Activated CD4-positive, alpha-beta T cell treated with anti-CD3 and anti-CD28 coated beads for 1 hour (primary cell): ENCODE measurements at places on chromosomes 11 and 22.

DNA sequence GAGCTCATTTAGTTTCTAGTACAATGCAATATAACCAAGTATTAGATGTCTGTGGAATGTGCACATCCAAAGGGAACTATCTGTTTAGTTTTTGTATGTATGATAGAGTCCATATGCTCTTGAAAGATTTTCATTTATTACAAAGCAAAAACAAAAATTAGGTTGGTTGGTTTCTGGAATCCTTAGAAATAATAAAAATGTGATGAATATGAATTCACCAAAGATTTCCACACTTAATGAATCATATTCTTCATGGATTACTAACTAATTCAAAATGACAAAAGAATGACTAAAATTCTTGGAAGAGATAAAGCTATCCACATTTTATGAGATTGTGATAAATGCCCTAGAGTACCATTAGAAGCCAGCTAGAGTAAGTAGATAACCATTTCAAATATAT is 261.1 kb downstream of the SBF2 start:
- DNase-seq: no peak

DNA sequence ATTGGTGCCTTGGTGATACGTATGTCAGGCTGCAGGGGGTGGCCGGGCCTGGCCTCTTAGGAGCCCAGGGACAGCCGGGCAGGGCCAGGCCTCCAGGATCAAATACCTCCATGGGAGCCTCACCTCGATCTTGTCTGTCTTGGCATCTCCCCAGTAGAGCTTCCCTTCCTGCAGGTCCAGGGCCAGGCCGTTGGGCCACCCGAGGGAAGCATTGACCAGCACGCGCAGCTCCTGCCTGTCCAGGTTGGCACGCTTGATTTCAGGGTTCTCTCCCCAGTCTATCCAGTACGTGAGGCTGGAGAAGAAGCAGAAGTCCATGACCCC is 137.7 kb downstream of the CRYBB2 start:
- DNase-seq: no peak

GRCh38 chr11:123377355-123377754 is 52.7 kb upstream of the GRAMD1B start:
- DNase-seq: no peak

- DNase-seq: no peak
Measured at GRCh38 chr11:35293699-35294098, 125.7 kb downstream of the SLC1A2 start.

GRCh38 chr11:84817998-84818397 is 809.1 kb downstream of the DLG2 start:
- DNase-seq: no peak

DNA sequence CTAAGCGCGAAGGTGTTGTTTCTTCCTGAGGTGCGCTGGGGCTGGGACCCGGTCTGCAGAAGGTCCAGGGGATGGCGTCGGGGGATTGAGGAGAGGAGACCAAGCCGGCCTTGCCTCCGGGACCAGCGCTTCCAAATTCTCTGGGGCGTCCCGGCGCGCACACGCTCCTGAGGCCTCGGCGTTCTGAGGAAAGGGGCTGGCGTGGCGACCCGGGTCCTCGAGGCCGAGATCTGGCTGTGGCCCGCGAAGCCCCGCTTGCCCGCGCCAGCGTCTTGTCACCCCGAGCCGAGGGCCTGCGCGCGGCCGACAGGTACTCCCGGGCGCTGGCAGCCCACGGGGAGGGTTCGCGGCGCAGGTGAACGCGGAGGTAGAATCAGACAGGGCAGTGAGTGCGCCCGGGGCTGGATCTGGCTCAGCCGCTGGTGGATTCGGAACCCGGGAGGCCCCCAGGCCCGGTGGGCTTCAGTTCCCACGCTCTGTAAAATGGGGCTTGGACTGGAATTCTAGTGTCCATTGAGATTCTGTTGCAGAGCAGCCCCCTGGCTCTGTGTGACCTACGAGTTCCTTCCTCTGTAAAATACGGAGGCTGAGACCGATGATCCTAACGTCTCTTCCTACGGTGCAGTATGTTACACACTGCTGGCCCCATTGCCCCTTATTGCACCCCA is 14.7 kb downstream of the SSH3 start:
- no peak for DNase-seq

DNA sequence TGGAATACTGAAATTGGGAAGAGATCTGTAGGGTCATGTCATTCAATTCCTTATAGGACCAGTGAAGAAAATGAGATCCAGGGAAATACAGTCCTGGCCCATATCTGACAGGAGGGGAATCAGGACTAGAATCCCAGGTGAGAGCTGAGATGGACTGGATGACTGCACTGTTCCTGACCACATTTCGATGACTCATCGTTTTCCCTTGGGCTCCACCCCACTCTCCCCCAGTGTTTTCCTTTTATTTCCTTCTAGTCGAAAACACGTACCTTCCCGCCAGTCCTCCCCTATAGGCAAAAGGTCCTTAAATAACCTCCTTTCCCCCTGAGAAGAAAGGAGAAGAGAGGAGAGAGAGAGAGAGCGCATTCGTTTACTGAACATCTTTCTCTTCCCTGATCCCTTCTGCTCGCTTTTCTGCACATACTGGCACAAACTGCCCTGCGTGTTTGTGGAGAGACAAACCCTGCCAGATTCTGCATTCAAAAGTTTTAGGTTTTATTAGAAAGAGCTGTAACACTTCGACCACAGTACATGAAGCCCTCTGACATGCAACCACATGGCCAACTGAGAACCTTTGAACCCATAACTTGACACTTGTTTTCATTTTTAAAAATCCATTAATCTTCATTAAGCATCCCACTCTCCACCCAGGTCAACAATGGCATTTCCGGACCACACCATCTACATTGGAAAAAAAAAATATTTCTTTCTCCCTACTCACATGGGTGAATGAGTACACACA is 565.7 kb downstream of the METTL15 start:
- no peak for DNase-seq

DNA sequence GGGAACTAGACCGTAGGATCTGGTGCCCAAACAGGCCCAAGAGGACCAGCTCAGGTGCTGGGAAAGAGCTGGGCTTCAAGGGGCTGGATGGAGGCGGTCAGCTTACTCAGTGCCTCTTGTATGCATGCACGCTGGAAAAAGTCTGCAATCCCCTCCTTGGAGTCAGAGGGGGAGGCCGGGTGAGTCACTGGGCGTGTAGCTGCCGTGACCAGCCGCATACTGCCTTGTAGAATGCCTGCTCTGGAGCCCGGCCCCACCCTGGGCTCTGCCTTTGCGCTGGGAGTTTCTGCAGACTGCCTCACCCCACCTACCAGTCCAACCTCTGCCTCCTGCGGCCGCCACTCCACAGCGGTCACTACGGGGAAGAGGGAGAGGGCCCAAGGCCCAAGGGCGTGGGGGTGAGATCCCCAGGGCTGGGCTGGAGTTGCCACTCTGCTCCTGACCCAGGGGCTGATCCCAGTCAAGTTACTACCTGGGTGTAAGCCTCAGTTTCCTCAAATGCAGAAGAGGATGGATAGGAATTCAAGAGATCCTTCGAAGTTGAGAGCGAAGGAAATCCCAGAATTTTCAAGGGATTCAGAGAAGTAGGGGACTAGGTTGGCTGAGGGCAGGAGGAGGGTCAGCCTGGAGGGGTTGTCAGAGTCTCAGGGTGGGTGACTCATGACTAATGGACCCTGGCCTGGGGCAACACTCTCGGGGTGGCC is 4.2 kb downstream of the MRGPRF start:
- DNase-seq: no peak

DNA sequence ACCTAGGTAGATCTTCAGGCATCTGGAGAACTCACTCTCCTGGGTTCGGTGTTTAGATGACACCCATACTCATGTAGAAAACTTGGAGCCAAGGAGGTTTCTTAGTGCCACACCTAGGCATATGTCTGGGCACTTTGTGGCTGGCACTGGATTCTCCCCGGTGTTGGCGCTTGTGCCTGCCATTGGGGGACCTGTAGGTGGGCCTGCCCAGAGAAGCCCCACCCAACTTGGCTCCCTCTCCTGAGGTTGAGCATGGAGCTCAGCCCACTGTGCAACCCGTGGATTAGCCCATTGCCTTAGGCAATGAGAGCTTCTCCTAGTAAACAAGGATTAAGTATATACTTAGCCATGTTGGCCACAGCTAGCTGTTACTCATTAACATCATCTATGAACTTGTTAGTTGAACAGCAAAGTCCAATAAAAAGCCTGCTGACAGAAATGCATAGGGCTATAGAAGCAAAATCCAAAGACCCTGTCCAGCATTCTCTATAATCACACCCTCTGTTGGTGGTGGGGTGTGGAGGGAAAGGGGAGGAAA is 335.5 kb upstream of the CHORDC1 start:
- no peak for DNase-seq

- no peak for DNase-seq
Measured at GRCh38 chr11:99069856-99070444, 49.2 kb downstream of the CNTN5 start.

GRCh38 chr22:22460635-22461034 is 47.9 kb downstream of the ZNF280B start:
- no peak for DNase-seq

DNA sequence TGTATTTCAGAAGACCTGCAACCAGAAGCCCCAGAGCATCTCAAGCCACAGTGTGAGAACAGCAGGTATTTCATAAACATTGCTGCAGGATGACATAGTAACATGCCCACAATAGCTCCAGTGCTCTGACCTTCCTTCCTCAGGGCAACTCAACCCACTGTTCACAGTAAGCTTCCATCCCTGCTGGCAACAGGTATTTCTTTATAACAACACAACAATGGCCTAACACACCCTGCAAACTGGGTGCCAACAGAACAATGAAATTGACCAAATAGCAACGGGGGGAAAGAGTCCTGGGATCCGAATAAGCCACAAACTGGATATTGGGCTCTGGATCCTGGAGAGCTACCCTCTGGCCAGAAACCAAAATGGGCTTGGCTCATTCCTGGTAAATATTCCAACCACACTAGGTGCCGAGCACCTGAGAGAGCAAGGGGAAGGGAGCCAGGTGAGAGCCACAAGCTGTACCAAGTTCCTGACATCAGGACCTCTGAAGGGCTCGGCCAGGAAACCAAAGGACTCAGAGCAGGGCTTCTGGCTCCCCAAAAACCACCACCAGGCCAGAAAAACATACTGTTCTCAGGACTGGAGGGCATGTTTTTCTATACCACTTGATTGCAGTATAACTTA is 99.5 kb downstream of the MICAL3 start:
- DNase-seq: no peak

DNA sequence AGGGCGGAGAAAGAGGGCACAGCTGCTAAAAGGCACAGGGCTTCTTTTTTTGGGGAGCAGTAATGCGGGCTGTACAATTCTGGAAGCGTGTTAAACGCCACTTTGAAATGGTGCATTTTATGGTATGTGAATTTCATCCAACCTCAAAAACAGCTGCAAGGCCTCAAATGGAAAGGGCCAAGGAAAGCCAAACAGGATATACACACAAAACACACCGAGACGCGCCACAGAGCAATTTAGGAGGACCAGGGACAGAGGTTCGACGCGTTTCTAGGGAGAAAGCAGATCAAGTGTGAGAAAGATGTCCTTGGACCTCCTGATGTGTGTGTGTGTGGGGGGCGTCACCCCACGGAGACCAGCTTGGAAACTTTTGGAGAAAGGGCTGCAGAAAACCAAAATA is 31.1 kb downstream of the TSPAN4 start:
- DNase-seq: no peak

DNA sequence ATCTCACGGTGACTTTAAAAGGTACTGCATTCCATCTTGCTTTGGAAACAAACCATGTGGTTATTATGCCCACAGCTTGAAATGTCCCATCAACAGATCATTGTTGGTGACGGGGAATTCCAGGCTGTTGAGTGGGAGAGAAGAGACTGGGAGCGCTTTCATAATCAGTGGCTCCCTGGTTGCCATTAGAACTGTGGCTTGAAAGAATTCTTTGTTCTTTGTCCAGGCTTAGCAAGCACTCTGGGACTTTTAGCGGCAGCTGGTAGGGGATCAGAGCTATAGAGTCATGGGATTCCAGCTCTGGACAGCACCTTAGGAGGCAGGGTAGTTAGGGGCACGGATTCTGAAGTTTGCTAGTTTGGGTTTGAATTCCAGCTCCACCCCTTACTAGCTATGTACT is 22.0 kb downstream of the MMP20 start:
- no peak for DNase-seq

DNA sequence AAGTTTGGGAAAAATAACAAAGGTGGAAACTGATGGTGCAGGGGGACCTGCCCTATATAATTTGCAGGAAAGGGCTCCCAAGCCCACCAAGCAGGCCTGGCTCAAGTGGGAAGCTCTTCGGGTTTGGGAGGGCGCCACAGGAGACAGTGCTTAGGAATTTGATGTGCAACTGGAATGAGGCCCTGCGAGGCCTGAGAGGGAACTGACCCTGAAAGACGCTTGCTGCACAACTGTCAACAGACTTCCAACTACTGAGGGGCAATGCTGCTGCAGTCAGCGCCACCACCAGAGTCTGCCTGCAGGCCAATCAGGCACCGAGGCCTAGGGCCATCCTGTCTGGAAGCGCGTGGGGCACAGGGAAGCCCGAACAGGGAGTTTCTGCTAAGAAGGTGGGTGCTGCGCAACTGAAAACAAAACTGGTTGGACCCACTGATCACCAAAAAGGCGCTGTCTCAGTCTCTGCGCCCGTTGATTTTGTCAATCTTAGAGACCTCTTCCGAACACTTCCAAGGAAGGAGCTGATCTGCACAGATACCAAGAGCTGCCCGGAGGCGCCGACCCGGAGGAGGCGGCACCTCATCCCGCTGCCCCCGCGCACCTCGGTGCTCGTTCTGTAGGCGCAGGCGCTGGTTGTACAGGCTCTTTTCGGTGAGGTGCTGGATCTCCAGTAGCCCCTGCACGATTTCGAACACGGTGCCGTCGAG is 667 bp downstream of the DGCR6L start:
- no peak for DNase-seq

- DNase-seq: no peak
Measured at GRCh38 chr22:31537019-31537535, 40.7 kb downstream of the SFI1 start.

DNA sequence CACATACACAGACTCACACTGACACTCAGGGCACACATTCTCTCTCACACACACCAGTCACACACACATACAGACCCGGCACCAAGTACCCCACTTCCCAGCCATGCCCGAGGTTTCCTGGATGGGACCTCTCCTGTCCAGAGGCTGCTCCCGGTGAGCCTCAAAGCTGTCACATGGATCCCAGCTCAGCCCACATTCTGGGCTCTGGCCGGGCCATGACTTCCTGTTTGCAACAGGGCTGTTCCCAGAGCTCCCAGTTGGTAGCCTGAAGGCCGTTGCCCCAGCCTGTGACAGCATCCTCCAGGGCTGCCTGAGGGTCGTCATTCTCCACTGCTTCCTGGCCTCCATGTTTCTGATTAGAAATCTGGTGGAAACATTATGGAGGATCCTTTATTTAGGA is 14.6 kb upstream of the CYP2D6 start:
- DNase-seq: no peak
